Calu3 (cell line): ENCODE measurements at places on chromosomes 16 and 17.

- no peak for DNase-seq
Observed at GRCh38 chr16:67749436-67750078, 30.4 kb upstream of the GFOD2 start.

DNA sequence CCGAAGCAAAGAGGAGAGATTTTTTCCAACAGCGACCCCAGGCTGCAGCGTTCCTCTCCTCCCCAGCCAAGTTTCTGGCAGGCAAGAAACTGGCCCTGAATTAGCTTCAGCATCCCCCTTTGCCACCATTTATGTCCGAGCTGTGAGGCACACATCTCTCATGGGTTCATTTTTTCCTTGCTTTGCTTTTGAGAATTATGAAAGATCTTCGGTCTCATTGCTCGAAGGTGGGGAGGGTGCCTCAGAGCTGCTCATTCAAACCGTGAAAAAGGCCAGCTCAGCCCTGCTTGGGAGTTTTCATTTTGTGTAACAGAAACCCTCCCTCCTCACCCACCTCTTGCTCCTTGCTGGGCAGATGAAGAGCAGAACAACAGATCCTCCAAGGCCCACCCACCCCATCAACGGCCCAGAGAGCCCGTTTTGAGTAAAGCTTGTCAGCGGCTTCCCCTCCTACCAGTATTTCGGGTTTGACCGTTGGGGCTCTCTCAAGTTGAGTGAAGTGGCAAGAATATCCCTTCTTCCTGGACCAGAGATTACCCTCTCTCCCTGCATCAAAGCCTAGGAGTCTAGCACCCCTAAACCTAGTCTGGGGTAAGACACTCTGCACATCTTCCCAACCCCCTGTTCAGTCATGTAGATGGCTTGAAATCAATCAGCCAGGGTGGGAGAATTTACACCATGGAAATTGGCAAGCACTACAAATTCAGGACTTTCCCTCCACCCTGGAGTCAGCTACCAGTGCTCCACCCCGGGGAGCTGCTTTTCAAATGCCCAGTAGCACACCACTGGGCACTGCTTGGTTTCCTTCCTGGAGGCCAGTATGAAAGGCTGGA is 1.8 kb downstream of the CCR7 start:
- DNase-seq, result no peak

DNA sequence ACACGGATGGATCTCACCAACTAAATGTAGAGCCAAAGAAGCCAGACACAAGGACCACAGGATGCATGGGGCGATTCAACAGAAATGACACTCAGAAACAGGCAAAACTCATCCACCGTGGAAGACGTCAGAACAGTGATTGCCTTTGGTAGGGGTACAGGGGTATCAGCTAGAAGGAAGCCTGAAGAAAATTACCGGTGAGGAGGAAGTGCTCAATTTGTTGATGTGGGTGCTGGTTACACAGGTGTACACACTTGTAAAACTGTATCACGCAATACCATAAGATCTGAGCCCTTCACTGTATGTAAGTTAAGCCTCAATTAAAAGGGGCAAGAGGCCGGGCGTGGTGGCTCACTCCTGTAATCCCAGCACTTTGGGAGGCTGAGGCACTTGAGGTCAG is 226.1 kb downstream of the C16orf78 start:
- DNase-seq, result no peak

GRCh38 chr16:86018487-86018886 is 119.5 kb downstream of the IRF8 start:
- DNase-seq, result no peak

GRCh38 chr17:14741491-14741890 is 440.6 kb downstream of the HS3ST3B1 start:
- DNase-seq, result no peak

DNA sequence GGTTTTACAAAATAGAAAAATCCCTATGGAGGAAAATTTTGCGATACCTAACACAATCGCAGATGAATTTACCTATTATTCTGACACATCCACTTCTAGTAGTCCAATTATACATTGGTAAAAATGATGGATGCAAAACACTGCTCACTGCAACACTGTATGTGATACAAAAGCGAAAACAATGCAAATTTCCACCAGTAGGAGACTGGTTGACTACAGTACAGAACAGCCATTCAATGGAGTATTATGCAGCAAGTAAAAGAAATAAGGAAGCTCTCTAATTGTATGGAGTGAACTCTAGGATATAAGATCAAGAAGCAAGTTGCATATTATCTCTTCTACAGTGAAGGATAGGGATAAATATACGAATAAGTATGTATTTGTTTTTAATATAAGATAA is 48.5 kb downstream of the SETD6 start:
- DNase-seq, result no peak

GRCh38 chr16:57341062-57341440 is 17.5 kb upstream of the CCL22 start:
- DNase-seq, result no peak

DNA sequence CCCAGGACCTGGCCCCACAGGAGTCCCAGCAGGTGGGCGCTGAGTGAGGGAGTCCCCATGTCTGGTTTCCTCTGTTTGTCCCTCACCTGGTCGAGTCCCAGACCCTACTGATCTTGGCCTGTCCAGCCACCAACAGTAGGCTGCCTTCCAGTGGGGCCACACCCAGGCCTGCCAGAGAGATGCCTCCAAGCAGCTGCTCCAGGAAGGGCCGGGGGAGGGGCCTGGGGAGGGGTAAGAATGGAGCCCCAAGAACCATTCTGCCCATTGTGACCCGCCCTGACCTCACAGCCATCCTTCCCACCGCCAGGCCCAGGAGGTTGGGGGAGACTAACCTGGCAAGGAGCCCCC is 736 bp downstream of the SPATA20 start:
- DNase-seq, result peak; percentile 44

- DNase-seq, result no peak
Observed at GRCh38 chr16:78553268-78554039, 454.0 kb downstream of the WWOX start.

DNA sequence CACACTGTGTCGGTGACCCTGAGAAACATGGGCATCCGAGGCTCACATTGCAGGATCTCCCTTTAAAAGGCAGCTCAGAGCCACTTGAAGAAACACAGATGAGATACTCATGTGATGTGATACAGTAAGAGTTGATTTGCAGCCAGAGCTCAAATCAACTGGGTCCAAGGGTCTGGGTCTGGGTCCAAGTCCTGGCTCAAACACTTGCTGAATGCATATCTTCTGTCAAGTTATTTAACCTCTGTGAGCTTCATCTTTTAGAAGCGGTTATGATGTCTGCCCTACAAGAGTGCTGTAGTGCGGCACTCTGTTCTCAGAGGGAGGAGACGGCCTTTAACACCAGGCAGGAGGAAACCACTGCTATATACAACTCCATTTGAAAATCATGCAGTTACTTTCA is 6.4 kb downstream of the KRT38 start:
- no peak for DNase-seq

DNA sequence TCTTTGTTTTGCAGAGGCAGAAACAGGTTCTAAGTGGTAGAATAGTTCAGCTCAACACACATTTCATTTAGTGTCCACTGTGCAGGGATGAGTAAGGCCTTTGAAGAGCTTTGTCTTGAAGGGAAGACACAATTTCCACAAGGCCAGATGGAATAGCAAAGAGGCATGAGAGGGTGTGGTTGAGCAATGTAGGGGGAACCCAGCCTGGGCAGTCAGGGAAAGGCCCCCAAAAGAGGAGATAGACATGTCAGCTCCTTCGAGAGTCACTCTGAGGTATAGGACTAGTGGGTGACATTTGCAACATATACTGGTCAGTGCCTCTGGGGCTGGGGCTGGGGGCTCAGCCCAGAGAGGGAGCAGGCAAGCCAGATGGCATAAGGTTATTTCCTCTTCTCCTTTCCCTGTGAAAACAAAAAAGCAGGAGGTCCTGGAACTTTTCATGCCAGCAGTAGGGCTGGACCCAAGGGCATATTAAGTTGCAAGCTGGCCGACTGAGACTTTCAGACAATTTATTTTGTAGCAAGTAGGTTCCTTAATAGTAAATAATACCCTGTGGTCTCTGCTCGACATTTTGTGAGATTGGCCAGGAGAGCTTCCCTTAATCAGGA is 7.1 kb downstream of the ALKBH5 start:
- no peak for DNase-seq

GRCh38 chr17:74631468-74632450 is 8.2 kb upstream of the CD300E start:
- DNase-seq, result no peak

GRCh38 chr16:539901-540530 is 12.5 kb downstream of the CAPN15 start:
- no peak for DNase-seq

DNA sequence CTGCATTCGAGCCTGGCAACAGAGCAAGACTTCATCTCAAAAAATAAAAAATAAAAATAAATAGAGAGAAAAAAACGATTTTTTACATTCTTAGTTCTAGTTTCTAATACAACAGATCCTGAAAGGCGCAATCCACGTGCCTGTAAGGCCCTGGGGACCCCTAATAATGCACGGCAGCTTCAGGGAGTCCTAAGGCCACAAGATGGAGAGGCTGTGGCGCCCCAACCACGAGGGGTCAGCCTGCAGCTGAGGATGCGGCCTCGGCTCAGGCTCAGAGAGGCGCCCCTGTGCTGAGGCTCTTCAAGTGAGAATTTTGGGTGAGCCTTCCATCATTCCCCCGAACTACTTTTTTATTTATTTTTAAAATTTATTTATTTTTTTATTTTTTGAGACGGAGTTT is 10.9 kb downstream of the P4HB start:
- no peak for DNase-seq

- DNase-seq, result no peak
Observed at GRCh38 chr17:20955427-20956323, 87.1 kb downstream of the USP22 start.

DNA sequence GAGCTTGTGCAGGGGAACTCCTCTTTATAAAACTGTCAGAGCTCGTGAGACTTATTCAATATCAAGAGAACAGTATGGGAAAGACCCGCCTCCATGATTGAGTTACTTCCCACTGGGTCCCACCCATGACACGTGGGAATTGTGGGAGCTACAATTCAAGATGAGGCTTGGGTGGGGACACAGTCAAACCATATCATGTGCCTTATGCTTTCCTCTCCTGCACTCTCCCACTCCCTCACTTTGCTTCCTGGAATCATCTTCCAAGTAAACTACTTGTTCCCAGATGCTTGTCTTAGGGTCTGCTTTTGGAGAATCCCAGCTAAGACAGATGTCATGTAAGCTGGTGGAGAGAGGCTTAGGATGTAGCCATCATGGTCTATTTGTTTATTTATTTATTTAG is 271.2 kb downstream of the HAPSTR1 start:
- no peak for DNase-seq

GRCh38 chr16:70579648-70580630 is 56.3 kb downstream of the SF3B3 start:
- DNase-seq, result peak; percentile 27

DNA sequence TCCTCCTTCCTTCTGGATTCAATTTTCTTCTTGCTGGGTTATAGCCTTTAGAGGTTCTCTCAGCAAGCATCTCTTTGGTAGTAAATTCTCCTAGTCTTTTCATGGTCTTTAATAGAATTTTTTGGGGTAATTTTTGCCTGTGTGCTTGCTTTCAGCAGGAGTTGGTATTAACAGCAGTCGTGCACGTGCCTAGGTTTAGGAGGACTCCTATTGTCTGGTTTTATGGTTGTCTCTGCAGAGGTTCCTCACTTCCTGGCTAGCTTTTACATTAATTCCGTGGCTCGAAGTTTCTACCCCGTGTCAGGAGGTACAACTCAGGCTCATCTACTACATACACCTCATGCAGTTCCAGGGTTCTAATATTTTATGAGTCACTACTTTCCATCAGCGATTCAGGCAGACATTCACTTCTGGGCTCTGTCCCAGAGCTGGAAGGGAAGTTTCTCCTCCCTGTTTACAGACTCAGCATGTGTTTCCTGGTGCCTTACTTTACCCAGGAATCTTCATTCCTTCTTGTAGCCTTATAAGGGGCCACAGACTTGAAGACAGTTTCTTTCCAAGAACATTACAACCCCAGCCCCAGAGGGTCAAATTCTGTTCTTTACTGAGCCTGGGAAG is 643.6 kb downstream of the HS3ST4 start:
- DNase-seq, result no peak

DNA sequence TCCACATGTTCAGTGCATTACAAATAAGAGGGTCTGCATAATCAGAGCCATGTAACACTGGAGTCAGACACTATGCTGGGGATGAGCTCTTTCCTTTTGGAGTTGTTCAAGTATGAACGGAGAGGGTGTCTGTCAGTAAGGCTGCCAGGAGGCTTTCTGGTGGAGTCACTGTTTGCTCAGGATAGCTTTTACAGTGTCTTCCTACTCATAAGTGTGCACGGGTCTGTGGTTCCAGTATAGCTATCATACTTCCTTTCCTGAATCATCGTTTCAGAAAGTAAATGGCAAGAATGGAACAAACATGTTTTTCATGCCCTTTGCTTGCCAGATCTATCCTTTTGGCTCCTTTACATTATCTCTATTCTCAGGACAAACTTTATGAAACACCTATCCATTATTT is 152.7 kb upstream of the CDH11 start:
- no peak for DNase-seq

- no peak for DNase-seq
Observed at GRCh38 chr17:7186241-7186640, 7.1 kb upstream of the ASGR1 start.

GRCh38 chr17:69949973-69950695 is 124.9 kb upstream of the KCNJ16 start:
- no peak for DNase-seq

GRCh38 chr17:65279456-65279855 is 142.3 kb downstream of the RGS9 start:
- DNase-seq, result no peak

DNA sequence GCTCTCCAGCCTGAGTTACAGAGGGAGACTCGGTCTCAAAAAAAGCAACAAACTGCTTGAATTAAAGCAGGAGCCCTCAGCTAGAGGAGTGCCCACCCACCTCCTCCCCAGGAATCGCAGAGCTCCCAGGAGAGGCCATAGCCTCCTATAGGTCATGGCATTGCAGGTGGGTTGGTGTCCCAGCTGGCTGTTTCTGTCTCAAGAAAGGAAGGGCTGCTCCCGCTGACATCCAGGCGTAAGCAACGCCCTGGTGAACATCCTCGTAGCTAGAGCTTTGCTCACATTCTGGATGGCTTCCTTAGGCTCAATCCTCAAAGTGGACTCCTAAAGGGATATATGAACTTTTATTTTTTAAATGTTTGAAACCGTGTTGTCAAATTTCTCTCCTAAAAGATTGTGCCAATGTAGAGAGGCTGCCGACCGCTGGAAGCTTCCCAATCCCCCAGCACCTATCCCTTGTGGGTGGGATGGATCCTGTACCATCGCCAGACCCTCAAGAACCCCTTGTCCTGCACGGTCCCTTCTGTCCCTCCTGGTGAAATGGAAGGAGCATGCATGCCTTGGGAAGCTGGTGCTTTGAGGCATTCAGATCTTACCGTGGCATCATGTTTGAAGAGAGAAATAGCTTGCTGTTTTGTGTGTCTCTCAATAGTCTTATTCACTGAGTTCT is 5.9 kb downstream of the NLRC5 start:
- DNase-seq, result no peak

DNA sequence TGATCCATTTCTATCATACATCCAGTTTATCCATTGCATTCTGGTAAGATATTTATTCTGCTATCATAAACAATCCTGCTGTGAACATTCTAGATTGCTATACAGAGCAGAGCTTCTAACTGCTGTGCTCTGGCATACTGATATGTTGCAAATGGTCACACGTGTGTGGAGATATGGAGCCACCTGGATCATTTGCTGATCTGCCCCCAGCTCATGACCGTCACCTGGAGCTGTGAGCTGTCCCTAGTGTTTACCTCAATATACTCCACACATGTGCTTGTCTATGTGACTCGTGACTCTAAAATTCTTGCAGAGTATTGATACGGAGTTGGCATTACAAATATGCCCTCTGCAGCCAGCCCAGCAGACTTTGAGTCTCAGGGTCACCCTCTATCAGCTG is 164.5 kb upstream of the ZFHX3 start:
- no peak for DNase-seq
